OCI-M1 (cell line): ENCODE measurements at places on chromosomes 7 and 10.

DNA sequence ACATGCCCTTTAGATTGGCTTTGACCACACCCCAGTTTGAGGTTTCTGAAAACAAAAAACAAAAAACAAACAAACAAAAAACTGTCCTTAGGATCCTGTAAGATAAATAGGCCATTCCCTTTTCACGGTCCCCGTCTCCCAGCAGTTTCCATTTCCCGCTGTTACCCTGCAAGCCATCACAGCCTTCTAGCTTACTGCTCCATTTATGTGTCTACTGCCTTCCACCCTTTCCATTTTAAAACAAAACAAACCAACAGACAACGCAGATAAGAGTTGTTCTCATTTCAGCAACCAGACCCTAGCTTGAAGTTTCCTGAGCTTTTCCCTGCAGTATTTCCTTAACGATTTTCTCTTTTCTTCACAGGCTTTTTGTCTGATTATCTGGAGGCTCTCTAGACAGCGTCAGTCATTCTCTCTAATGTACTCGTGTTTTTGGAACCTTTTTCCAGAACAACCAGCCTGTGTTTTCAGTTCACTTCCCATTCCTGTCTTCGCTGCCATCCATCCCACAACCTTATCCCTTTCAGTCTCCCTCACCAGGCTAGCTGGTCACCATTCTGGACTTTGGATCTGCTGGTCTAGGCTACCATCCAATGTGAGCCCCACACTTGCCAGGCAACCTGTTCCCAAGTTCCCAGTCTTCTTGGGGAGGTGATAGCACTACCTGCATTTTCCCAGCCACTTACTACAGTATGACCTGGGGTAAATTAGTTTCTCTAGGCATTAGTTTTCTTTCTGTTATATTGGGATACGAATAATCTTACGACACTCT, 317.3 kb upstream of the FZD1 start:
- no peak for DNase-seq

DNA sequence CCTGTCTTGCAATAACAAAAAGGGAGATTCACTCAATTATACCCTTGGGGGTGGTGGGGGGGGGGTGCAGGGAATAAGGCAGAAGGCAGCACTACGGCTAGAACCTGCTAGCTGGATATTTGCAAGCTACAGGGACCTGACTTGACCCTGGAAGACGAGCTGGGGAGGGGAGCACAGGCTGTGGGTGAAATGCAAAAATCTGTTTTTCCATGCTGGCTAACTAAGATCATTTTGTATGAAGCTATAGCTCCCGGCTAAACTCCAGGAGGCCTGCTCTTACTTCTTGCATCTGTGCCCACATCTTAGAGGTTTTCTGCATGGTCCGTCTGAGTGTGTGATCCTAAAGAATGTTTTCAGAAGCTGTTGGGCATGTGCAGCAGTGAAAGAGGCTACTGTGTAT, 106.6 kb downstream of the EBLN1 start:
- DNase-seq = no peak

DNA sequence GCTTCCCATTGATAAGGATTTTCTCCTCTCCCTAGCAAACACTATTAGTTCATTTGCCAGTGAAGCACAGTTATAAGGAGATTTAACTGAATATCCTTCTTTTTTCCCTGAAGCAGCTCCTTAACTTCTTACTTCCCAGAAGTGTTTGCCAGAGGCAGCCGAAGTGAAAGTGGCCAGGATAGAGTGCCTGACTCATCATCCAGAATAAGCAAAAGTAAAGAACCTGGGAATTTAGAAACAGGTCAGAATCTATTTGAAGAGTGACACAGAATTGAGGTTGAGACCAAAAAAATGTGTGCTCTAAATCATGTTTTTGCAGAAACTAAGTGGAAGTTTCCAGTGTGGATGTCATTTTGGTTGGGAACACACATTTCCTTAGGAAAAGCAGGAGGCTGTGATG, 249.6 kb upstream of the VWC2 start:
- no peak for DNase-seq

DNA sequence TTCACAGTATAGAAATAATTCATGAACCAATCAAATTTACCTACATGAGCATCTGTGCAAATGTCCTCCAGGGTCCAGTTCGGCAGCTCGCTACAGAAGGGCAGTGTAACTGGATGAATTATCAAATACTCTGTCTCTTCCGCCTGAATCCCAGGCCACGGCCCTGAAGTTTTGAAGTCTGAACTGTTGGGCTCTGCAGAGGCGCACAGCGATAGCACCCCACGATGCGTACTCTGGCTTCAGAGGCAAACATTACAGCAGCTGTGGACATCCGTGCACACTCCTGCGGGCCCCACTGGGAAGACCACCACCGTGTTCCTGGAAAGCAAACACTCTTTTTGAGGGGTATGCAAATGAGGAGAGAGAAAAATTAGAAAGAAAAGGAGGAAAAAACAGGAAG, 259.8 kb upstream of the TCERG1L start:
- no peak for DNase-seq

DNA sequence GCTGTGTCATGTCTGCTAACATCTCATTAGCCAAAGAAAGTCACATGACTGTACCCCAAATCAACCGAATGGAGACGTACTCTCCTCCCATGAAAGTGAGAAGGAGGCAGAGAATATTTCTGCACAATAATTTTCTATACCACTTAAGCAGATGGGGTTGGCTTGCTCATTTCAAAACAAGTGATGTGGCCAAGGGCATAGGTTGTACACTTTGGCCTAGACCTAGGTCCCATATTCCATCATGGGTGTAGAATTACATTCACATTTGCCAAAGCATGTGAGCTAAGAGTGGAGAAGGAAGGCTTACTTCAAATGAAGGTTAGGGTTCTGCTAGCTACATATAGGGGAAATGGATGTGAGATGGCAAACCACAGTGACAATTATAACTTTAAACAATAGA, 83.0 kb downstream of the ZNF365 start:
- DNase-seq = no peak

DNA sequence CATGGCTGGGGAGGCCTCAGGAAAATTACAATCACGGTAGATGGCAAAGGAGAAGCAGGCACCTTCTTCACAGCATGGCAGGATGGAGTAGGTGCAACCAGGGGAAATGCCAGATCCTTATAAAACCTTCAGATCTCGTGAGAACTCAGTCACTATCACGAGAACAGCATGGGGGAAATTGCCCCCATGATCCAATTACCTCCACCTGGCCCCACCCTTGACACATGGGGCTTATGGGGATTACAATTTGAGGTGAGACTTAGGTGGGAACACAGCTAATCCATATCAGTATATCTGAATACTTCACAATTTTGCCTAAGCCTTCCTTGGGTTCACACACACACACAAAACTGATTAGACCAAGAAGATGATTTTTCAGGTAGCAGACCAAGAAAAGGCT, 145.1 kb upstream of the COL1A2 start:
- DNase-seq = no peak

- DNase-seq = no peak
Measured at GRCh38 chr7:10802526-10802925, 171.1 kb upstream of the PHF14 start.

DNA sequence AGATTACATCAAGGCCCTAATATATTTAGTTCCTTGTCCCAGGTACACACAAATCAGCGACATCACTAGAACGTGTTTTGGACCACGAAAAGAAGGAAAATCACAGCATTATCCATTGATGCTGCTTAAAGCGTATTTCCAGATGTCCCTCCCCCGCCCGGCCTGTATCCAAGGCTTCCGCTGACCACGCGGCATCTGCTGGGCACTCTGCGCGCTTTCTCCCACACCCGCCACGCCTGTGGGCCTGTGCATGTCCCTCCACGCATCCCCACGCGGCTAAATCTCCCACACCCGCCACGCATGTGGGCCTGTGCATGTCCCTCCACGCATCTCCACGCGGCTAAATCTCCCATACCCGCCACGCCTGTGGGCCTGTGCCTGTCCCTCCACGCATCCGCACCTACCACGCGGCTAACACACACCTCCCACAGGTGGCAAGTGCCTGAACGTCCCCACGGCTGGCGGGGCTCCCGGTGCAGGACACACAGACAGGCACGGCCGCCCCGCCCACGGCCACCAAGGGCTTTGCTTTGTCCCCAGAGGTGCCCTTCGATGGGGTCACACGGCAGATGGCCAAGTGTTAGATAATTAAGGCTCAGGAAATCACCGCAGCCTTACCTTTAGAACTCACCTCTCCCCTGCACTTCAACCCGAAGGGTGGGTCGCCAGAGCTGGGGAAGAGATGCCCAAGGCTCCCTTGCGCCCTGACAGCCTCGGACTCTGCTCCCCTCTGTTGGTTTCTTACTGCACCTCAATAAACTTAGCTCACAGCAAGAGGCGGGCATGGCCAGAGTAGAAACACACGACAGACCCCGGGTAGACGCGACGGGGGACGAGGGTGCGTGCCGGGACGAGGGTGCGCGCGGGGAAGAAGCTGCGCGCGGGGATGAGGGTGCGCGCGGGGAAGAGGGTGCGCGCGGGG, 49.5 kb downstream of the DIP2C start:
- no peak for DNase-seq

- no peak for DNase-seq
Measured at GRCh38 chr7:151860771-151861170, 16.1 kb downstream of the PRKAG2 start.

GRCh38 chr7:140928491-140929309, 4.0 kb upstream of the BRAF start:
- DNase-seq = no peak

DNA sequence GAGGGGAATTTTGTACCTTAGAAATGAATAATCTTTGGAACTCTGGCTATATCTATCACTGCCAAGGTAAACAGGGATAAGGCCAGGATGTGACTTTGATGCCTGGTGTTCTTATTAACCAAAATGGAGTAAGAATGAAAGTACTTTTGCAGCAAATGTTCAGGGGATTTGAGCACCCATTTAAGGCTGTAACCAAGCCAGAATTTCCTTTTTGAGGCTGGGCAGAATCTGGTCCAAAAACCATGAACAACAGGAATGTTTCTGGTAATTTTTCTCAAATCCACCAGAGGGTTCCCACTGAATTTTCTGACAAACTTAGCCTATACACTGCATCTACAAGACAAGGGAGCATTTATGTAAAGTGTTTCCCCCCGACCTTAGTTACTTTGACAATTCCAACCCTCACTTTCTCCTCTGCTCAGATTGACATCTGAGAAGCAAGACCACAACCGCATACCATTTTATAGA, 120.6 kb downstream of the BAMBI start:
- DNase-seq = peak; percentile 24

DNA sequence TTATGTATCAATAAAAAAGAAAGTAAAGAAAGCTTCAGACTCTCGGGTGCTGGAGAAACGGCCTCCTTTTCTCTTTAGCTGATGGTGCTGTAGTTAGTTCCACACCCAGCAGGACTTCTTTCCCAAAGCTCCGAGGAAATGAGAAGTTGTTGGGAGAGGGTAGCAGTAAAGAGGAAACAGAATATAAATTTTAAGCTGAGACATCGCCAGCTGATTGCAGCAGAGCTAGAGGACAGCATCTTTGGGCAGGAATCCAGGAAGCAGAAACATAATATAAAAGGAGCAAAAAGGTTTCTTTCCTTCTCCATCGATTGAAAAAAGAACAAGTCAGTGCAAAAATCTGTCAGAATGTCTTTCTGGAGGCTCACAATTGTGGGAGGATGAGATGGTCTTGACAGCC, 616.9 kb upstream of the FOXK1 start:
- DNase-seq = no peak

DNA sequence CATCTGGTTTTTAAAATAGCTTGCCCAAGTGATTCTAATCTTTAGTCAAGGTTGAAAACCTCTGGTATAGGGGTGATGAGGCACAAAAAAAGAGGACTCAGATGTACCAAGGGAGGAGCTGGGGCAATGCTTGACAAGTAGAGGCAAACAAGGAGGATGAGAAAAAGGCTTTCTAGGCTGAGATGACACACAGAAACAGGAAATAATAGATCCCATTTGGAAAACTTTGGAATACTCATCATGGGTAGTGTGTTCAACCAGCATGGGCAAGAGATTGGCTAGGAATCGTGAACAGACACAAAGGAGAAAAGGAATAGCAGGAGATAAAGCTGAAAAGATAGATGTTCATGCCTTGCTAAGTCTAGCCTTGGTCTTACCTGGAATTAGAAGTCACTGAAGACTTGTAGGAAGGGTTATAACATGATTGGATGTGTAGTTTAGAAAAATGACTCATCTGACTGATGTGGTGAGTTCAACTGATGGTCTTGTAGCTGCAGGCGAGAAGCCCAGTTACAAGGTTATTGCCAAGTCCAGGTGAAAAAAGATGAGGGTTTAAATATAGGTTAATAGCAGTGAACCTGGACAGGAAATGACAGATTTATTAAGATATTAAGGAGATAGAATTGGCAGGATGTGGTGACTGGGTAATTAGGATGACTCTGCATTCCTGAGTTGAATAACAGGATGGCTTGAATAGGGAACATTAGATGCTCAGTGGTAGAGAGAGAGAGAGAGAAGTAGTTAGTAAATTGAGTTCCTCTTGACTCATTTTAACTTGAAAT, 214.0 kb upstream of the LRGUK start:
- no peak for DNase-seq

- DNase-seq = peak; percentile 13
Measured at GRCh38 chr7:51230723-51231122, 85.9 kb downstream of the COBL start.

- DNase-seq = no peak
Measured at GRCh38 chr10:78401624-78402367, 368.1 kb downstream of the RPS24 start.

- no peak for DNase-seq
Measured at GRCh38 chr7:50394315-50394714, 55.8 kb downstream of the FIGNL1 start.

DNA sequence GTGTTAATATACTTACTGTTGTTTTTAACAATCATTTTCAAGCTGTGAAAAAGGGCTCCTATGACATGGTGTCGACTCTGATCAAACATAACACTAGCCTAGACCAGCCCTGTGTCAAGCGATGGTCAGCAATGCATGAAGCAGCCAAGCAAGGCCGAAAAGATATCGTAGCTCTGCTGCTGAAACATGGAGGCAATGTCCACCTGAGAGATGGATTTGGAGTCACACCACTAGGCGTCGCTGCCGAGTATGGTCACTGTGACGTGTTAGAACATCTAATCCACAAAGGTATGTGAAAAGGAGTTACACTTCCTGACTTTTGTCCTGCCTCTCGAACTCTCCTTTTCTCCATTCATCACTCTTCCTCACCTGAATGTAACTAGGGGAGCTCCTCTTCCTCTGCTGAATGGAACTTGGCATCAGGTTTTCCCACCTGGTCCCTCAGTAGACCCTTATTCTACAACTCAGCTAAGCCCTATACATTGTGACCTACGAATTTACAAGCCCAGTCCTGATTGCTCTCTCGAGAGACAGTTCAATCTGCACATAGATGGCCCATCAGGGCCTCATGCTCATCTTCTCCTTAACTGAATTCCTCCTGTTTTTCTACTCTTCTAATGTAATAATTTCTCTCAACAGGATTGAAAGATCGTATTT, 23.0 kb downstream of the ASB15 start:
- peak; percentile 77 for DNase-seq

- no peak for DNase-seq
Measured at GRCh38 chr7:47779341-47779771, 168.9 kb downstream of the PKD1L1 start.

- no peak for DNase-seq
Measured at GRCh38 chr7:100175296-100175935, 1.8 kb downstream of the GPC2 start.

- DNase-seq = no peak
Measured at GRCh38 chr10:52774600-52775106, 2.1 kb upstream of the MBL2 start.

- no peak for DNase-seq
Measured at GRCh38 chr10:633279-634245, 55.9 kb downstream of the DIP2C start.

- no peak for DNase-seq
Measured at GRCh38 chr7:137829337-137829992, 17.3 kb downstream of the DGKI start.

GRCh38 chr7:144834641-144835144, 1.2 kb downstream of the TPK1 start:
- DNase-seq = peak; percentile 60

GRCh38 chr7:17516771-17517170, 218.3 kb downstream of the AHR start:
- no peak for DNase-seq
